ENCODE measurements at places on chromosomes 13 and 19. TPM values are rescaled to one million over a fixed set of nuclear protein-coding genes. Genes with fewer than 3 reads are reported as not detected.

- no peak for DNase-seq
Observed at GRCh38 chr13:32588736-32589135, 2.5 kb downstream of the PDS5B start.

- peak; percentile 52 for DNase-seq
Observed at GRCh38 chr13:33976965-33977364, 159.0 kb downstream of the RFC3 start.

GRCh38 chr13:25149711-25150110 is 22.4 kb downstream of the AMER2 start:
- no peak for DNase-seq

DNA sequence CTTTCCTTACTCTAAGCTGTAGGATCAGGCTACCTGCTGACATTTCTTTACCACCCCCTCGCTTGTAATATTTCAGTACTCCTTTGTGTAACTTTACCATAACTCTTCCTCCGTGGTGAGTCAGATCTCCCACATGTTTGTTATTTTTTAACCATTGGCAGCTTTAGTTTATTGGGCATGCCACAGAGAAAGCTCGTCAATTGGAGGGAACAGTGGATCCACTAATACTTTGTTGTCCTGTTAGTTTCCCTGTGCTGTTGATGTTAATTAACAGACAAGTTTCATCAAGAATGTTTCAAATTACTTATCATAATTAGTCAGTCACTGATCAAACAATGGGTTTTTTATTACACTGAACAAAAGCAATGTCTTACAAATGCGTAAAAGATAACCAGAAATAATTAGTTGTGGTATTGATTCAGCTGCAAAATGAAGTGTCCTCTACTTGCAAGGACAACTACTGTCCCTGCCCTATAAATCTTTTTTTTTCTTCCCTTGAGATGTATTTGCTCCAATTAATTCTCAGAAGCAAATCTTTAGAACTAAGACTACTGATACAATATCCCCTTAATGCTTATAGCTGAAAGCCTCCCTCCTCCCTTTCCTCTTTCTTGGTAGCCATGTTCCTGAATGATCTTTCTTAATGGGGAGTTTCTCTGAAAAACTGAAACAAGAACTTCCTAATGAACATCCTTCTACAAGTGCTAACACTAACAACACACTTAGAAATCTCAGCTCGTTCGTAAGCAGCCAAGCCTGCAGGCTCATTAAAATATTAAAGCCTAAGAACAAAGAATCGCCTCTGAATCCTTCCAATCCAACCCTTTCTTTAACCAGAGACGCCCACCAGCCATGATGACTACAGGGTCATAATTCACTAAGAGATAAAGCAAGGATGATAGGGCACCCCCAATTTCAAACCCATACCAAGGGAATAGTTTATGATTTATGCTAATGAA is 22.2 kb downstream of the EFNB2 start:
- peak; percentile 57 for DNase-seq

GRCh38 chr13:105841286-105841685 is 694.2 kb downstream of the EFNB2 start:
- no peak for DNase-seq

DNA sequence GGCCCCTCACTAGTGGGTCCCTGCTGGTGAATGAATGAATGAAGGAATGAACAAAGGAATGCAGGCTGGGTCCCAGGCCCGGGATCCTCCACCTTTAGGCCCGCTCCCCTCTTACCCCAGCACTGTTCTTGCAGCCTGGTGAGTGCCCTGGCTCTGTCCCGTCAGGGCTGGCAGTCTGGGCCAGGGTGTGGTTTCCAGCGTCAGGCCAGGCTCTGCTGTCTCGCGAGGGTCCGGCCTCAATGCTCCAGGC is 317 bp downstream of the LYL1 start:
- no peak for DNase-seq

GRCh38 chr19:35462476-35462953 is 14.5 kb downstream of the FFAR2 start:
- no peak for DNase-seq

GRCh38 chr13:112066624-112067004 is 335 bp upstream of the SOX1 start:
- no peak for DNase-seq

DNA sequence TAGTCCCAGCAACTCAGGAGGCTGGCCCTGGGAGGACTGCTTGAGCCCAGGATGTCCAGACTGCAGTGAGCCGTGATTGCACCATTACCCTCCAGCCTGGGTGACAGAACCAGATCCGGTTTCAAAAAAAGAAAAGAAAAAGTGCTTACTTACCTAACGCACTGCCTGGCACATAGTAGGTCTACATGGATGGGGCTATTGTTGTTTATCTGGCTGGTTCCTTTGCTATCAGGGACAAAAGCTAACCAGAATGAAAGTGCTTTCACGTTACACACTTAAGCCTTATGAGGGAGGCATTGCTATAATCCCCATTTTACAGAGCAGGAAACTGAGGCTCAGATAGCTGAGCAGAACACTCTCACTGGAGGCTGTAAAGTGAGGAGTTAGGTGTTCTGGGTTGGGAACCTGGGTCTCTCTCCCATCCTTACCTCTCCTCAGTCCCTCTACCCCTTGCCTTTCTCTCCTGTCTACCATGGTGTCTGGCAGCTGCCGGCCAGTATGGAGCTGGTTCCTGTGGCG is 2.8 kb downstream of the DNM2 start:
- DNase-seq, result no peak

DNA sequence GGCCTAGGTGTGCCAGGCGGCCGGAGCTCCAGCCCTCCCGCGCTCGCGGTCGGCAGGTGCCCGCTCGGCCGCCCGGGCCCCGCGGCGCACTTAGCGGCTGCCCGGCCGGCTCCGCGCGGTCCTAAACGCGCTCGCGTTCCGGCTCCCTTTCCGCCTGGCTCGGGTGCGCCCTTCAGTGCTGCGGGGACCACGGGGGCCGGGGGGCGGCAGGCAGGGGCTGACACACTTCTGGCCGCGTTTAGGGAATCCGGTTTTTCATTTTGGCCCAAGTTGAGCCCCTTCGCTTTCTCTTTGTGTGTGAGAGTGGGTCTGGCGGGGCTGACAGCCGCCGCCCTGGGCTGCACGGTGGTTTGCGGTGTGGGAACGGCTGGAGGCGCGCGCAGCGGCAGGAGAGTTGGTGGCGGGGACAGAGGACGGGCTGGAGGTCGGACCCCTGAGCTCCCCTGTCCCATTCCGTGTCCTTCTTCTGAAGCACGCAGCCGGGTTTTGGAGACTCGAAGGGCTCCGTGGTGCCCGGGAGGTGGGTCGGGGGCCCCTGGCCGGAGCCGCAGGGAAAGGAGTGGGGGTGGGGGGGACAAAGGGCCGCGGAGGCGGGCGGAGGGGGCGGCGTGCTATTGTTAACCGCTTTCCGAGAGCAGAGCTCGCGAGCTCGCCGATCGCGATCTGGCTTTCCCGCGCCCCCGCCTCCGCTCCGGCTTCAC is 3.1 kb downstream of the FGF9 start:
- peak; percentile 83 for DNase-seq

GRCh38 chr13:77309254-77309653 is 17.6 kb downstream of the MYCBP2 start:
- no peak for DNase-seq

DNA sequence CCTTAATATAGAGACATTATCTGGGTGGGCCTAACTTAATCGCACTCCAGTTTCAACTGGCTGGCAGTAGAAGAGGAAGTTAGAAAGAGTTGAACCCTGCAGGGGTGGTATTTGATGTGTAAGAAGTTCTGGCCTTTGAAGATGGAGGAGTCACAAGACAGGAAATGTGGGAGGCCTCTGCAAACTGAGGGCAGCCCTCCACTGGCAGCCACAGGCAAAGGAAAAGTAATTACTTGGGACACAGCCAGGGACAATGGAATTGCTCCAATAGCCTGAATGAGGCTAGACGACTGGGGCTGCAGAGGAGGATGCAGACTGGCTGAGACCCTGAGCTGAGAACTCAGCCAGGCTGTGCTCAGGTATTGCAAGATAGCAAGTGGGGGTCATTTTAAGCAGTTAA is 703.3 kb upstream of the ARGLU1 start:
- no peak for DNase-seq

- DNase-seq, result no peak
Observed at GRCh38 chr13:92158346-92158745, 759.9 kb downstream of the GPC5 start.

GRCh38 chr19:54310543-54310942 is 2.4 kb downstream of the LILRA5 start:
- DNase-seq, result no peak

DNA sequence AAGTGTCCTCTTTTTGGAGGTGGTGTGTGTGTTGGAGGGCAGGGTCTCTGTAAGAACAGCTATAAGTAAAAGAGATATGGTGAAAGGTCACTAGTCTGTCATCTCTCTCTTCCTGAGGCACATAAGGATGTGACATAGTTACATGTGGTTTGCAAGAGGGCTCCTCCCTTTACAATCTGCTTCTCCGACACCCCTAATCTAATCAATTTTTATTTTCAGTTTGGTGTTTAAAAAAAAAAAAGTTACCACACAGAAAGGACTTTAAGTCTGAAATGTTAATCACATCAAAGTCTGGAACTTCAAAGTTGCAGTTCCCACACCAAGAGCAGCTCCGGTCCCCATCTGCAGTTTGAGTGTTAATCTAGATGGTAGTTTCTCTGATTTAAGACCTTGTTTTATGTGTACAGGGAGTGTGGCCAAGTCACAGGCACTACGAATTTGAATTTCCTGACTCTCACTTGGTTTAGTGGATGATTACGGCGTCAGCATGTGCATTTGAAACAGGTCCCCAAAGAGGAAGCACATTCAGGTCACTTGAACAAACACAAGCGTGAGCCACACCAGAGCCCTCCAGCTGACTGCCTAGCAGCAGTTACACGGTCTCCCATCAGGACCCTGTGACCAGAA is 53.1 kb downstream of the FOXO1 start:
- no peak for DNase-seq

DNA sequence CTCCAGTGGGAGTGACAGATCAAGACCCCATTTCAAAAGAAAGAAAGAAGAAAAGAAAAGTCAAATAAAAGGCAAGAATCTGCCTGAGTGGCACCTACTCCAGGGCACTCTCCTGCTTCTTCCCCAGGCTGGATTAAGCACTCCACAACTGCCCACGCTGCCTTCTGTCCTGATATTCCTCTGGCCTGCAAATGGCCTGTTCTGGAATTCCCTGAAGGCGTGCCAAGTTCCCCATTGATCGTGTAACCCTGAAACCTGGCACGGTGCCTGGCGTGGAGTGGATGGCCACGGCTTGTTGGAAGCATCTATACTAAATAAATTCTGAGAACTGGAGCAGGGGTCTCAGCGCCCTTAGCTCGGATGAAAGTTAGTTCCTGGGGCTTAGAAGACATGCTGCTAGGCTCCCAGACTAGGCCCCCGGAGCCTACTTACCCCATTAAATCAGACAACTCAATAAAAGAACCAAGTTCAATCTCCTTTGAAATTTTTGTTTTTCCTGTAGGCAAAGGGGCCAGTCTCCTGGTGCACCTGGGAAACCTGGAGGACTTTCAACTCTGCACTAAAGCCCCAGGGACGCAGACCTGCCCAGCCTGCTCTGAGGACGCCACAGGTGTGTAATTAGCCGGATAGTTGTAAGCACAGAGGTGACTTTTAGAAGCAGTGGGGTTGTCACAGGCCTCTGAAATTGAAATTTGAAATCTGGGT is 21.9 kb downstream of the ANKRD27 start:
- peak; percentile 70 for DNase-seq

- no peak for DNase-seq
Observed at GRCh38 chr19:31513841-31514240, 164.6 kb upstream of the TSHZ3 start.

DNA sequence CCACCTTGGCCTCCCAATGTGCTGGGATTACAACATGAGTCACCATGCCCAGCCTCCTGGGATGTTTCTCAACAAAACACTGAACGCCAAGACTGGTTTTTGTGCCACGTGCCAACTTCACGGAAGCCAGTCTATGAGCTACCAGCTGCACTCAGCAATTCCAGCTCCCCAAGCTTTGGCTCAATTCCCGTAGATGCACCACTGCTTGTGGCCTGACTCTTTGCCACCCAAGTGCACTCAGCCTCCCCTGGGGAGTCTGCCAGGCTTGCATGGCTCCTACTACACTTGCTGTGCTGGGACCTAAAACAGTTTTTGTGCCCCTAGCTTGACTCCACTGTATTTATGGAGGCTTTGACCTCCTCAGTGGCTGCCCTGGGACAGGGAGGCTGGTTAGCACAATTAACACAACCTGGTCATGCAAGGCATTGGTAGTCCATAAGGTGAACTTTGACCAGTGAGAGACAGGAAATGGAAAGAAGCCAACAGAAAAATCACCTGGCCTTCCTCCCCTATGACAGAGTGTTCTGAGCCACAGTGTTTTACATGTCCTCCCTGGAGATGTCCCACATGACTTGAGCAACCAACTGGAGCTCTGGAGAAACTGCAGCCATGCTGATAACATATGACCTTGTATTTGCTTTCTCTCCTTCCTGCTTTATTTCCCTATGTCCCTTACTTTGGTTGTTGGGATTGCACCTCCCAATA is 1173.1 kb downstream of the UQCRFS1 start:
- peak; percentile 32 for DNase-seq

- no peak for DNase-seq
Observed at GRCh38 chr19:17183858-17184321, 31.3 kb upstream of the USE1 start.

- DNase-seq, result no peak
Observed at GRCh38 chr13:76745261-76746200, 140.7 kb downstream of the KCTD12 start.

GRCh38 chr13:30692113-30692512 is 43.2 kb upstream of the ALOX5AP start:
- no peak for DNase-seq

GRCh38 chr19:34482380-34483250 is 1.1 kb downstream of the WTIP start:
- DNase-seq, result no peak

DNA sequence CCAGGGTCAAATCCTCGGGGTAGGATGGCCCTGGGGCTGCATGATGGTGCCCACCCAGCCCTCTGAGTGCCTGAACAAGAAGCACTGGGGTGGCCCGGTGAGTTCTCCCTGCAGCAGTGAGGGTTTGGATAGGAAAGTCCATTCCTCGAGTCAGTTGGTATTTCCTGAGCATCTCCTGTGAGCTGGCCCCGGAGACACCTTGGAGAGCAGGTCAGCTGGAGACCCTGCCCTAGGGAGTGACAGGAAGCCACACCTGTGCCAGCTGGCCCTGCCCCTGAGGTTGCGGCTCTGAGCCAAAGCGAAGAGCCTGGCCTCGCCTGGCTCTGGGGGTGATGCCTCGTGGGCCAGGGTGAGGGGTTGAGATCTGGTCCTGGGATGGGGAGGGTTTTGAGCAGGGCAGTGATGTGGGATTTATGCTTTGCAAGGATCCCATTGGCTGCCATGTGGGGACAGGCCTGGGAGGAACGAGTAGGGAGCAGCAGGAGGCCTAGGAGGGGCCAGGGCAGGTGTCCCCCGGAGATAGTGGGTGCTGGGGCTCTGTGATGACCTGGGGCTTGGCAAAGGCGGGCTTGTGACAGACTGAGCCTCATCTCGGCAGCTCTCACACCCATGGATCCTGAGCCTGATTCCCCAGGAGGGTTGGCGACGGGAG is 16.0 kb downstream of the CRTC1 start:
- no peak for DNase-seq

GRCh38 chr19:58575183-58576041 is 2.3 kb upstream of the MZF1 start:
- DNase-seq, result peak; percentile 98

The ITGBL1 gene
- not detected for total RNA-seq

The GZMM gene
- 0.31 TPM for total RNA-seq

The CHST8 gene
- total RNA-seq, result not detected

The MUC16 gene
- total RNA-seq, result 0.03 TPM

The CATSPERD gene
- total RNA-seq, result not detected
